ENCODE measurements at places on chromosomes 6 and 20.

- no peak for DNase-seq
Observed at GRCh38 chr6:140671926-140672325, 1297.5 kb upstream of the CITED2 start.

- no peak for DNase-seq
Observed at GRCh38 chr20:50121858-50122271, 8.9 kb upstream of the UBE2V1 start.

DNA sequence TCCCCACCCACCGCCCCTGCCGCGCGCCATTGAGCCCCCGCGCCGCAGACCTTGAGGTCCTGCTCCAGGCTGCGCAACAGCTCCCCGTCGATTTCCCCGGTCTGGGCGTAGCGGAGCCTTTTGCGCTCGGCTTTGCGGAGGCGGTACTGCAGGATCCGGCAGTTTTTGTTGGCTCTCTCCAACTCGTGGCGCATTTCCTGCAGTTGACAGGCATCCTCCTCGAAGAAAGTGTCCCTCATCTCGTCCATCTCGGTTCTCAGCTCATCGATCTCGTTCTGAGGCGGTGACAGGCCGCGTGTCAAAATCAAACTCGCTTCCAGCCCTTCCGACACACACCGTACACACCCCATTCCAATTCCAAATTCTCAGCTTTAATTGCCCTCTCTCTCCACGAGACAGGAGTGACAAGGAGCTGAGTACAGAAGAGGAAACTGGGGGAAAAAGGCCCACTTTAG lies 4.3 kb downstream of the MTCL3 start:
- DNase-seq, result peak; percentile 66

GRCh38 chr6:110756817-110757216 lies 58.5 kb downstream of the CDK19 start:
- DNase-seq, result no peak

DNA sequence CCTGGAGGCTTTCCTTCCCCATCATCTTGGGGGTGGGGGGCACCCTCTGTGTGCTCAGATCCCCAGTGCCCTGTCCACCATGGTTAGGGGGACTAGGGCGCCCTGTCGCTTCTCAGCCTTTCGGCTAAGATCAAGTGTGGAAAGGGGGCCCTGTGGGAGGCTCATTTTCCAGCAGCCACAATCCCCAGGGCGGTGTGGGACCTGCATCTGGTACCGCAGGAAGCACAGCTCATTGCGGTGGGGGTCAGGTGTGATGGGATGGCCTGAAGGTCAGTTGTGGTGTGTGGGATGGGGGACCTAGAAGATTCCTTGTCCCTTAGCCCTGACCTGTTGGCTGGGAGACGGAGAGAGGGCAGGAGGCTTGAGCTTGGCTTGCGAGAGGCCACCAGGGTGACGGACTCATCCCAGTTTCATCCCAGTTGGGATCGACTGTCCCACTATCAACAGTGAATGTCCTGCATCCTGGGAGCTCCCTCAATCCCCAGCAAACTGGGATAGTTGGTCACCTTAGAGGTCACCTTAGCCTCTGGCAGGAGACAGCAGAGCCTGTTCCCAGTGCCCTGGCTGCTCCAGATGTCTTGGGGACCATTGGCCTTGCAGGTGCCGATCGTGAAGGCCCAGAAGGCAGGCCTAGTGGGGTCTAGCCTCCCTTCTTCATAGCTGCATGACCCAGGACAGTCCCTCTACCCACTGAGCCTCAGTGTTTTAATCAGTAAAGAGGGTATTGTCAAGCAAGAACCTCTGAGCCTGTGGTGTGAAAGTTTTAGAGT lies 64.5 kb upstream of the PMEPA1 start:
- DNase-seq, result no peak

- no peak for DNase-seq
Observed at GRCh38 chr6:148492654-148493290, 150.1 kb downstream of the SASH1 start.
